ENCODE measurements at places on chromosomes 4 and X.

- DNase-seq, result no peak
These were observed 56.6 kb upstream of the MAB21L2 start for GRCh38 chr4:150525321-150525868.

DNA sequence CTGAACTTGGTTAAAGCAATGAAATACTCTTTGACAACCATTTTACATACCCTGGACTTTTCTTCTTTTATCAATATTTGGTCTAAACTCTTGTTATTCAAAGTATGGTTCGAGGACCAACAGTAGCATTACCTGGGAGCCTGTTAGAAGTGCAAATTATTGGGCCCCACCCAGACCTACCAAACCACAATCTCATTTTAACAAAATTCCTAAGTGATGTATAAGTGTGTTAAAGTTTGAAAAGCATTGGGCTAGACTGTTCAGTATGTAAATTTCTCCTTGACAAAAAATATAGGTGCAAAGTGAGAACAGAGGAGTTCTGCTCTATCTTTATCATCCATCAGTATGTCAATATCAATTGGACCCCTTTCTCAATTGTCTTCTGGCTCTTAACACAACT, 67.1 kb downstream of the PGRMC1 start:
- no peak for DNase-seq

GRCh38 chrX:38106991-38107655, 100.8 kb downstream of the SYTL5 start:
- DNase-seq, result no peak

GRCh38 chrX:10769195-10769594, 148.8 kb upstream of the MID1 start:
- no peak for DNase-seq

DNA sequence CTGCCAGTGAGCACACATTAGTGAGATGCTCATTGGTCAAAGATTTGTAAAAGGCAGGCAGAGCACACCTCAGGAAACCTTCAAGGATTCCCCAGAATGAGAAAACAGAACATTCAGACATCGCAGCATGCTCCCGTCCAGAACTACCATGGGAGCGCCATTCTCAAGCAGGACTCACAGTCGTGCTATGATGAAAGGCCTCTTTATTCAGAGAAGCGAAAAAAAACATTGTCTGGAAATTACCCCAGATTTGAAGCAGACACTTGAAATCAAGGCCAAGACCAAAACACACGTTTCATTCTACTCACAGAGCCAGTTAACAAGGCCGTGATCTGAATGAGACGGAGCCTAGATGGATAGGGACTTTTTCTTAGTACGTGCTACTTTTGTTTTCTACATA, 961.8 kb upstream of the TENM3 start:
- no peak for DNase-seq

All from WTC11 (cell line).